ENCODE measurements at places on chromosomes 16 and 17. TPM values are rescaled to one million over a fixed set of nuclear protein-coding genes. Genes with fewer than 3 reads are reported as not detected.

DNA sequence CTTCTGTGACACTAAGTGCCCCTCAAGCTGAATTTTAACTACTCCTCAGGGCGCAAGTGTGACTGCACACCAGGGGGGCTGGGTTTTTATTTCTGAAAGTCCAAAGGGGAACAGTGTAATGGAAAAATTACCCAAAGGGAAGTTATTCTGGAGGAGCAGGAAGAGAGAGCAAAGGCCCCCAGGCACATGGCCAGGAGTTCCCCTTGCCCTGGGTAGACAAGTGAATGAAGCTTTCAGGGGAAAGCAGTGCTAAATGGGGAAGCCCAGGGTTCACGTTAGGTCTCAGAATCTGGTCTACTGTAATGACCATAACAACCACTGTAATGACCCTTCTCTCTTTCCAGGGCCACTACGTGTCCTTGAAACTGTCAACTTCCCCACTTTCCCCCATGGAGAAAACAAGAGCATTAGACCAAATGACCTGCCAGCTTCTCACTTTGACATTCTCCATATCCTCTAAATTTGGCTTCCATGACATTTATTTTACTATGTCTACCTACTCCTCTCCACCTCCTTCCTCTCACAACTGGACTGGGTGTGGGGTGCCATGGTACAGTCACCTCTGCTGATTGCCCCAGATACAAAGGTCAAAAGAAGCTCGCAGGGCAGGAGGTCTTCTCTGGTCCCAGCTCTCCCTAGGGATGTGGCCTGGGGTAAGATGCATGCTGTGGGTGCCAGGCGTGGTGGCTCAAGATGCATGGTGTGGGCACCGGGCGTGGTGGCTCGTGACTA is 34.1 kb upstream of the MMP2 start:
- DNase-seq: no peak

DNA sequence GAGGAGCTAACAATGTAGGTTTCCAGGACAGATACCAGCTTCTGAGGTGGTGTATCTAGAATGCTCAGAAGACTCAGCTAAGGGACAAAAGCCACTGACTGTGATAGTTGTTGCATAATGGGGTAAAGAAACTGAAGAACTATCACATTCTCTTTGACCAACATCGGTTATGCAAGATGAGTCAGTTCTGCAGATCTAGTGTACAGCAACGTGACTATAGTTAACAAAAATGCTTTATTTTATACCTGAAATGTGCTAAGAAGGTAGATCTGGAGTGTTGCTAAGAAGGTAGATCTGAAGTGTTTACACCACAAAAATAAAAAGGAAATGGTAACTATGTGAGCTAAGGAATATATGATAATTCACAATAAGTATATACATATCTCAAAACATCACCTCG is 2.5 kb downstream of the KRTAP9-6 start:
- no peak for DNase-seq

The DYNLL2 gene
- total RNA-seq: 7.3 TPM

The PLA2G15 gene
- 7.5 TPM for total RNA-seq
